ENCODE measurements at places on chromosomes 2 and 18.

- no peak for DNase-seq
These were observed 123.7 kb downstream of the TNS1 start for GRCh38 chr2:217878915-217879590.

DNA sequence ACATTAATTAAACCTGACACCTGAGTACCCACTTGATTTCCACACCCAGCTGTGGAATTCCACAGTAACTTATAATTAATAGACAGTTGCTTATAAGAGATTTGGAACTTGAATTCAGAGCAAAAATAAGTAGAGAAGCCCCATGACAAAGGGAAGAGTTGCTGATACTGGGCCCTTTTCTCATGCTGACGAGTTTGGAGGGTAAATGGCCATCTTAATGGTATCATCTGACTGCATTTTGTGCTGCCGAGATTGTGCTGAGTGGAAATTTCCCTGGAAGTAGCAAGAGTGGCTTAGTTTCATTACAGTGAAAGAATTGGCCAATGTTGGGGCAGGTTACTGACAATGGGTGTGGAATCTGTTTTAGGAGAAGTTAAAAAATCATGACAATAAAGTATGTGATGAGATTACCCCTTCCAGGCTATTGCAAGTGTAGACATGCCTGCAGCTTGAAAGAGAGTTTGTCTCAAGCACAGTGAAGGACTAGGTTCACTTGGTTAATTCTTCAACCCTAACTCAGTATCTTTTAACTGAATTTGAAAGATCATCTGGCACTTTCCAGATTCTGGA is 49.9 kb downstream of the VSNL1 start:
- DNase-seq = no peak

DNA sequence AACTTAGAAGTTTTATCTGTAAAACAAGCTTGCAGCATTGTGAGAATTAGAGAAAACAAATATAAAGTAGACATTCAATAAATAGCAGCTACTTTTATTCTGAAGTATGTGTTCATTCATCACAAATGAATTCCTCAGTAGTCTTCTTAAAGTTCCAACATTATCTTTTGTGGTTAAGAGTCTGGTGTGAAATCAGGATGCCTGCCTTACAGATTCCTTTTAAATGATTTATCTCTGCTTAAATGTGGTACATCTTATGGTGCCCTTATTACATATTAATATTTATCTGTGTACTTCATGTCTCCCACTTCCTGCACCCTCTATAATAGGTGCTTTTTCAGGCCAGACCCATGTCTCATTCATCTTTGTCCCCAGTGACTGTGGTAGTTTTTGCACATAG is 595.0 kb downstream of the STK39 start:
- no peak for DNase-seq

DNA sequence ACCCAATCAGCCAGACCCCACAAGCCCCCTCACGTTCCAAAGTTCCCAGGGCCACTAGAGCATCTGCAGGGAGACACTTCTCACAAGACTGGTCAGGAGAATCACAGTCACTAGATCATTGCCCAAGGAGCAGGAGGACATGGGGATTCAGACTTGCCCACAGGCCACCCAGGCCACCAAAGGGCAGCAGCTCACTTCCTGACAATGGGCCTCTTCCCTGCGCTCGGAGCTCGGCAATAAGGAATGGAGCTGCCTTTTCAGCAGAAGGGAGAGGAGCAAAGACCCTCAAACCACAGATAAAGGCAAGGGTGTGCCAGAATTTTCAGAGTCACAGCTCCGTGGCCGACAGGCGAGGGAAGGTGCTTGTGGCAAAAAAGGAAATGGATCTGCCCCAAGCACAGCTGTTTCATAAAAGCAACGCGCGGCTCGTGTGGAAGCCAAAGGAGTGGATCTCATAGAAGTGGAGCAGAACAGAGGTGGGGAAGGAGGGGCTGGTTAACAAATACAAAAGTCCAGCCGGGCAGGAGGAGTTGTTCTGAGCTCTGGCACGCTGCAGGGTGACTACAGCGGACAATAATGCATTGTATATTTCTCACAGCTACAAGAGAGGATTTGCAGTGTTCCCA is 72.1 kb downstream of the EDAR start:
- DNase-seq = no peak

DNA sequence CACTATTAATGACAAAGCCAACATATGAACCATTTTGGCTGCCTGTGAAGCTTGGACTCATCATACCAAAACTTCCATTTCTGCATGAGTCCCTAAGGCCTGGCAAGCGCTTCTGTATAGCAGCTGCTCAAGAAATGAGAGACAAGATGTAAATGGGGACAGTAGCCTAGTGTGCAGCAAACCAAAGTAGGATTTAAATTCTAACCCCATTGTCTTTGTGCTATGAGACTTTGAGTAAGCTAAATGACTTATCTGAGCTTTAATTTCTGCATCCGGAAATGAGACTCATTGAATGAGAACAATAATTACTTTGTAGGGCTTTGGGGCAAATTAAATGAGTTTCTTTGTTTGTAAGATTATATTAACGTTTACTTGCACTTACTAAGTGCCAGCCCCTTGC is 536.4 kb upstream of the CDH7 start:
- no peak for DNase-seq

DNA sequence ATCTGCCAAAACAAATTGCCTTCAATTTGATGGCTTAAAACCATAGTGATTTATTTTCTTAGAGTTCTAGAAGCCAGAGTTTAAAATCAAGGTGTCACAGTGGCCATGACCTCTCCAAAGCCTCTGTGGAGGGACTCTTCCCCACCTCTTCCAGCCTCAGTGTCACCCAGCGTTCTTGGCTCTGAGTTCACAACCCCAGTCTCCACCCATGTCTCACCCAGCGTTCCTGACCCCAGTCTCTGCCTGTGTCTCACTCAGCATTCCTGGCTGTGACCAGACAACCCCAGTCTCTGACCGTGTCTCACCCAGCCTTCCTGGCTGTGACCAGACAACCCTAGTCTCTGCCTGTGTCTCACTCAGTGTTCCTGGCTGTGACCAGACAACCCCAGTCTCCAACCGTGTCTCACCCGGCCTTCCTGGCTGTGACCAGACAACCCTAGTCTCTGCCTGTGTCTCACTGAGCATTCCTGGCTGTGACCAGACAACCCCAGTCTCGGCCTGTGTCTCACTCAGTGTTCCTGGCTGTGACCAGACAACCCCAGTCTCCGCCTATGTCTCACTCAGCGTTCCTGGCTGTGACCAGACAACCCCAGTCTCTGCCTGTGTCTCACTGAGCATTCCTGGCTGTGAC is 299.3 kb downstream of the GALR1 start:
- DNase-seq = no peak

DNA sequence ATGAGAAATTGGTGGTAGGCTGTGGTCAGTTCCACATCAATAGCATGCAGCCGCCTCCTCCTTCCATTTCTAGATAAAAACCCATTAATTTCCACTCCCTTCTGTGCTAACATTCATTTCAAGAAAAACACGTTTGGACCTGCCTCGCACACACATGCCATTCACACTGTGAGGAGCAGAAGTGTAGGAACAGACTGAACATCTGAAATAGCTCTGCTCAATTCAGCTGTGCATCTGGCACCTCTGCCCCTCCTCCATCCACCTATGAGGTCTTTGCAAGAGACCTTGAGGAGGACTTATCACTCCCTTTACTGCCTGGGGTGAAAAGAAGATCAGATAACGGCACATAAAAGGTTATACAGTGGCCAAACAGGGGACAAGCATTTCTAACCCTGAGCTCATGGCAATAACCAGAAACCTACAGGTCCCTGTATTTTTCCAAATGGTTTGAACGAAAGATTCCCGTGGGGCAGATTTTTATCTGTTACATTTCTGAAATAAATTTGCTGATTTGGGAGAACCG is 30.8 kb upstream of the LRP2 start:
- no peak for DNase-seq

- DNase-seq = peak; percentile 75
These were observed 797 bp downstream of the CTIF start for GRCh38 chr18:48539406-48540250.

DNA sequence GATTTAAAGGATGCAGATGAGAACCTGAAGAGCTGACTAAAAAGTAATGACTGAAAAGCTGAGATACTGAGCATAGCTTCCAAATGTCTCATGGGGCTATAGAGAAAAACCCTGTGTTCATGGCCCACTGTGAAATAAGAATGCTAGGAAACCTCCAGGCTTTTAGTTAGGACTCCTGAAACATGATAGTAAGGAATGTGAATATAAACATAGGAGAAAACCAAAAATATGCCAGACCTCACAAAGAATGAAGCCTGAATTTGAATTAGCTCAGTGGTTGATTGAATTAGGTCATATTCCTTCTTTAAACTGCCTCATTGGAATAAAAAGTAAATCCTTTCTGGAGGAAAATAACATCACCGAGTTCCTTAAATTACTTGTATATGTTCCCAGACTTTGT is 194.5 kb upstream of the NXPH2 start:
- DNase-seq = no peak

DNA sequence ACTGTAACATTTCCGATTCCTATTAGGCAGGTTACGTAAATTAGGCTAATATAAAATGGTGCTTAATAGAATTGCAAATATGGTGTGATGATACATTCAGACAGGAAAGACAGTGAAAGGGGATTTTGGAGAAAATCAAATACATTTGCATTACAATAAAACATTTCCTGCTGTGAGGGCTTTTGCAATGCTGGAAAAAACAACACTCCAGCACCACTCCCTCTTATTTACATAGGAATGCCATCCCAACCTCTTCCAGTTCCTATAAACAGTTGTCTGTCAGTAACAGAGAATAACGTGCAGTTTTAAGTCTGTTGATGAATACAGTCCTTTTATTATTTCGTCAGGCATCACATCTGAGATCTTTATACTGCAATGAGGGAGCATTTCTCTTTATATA is 298.8 kb upstream of the FANCL start:
- no peak for DNase-seq

- DNase-seq = no peak
These were observed 43.8 kb downstream of the CDH19 start for GRCh38 chr18:66560094-66560493.

- DNase-seq = no peak
These were observed 83.5 kb downstream of the ZNF804A start for GRCh38 chr2:184681642-184682321.

DNA sequence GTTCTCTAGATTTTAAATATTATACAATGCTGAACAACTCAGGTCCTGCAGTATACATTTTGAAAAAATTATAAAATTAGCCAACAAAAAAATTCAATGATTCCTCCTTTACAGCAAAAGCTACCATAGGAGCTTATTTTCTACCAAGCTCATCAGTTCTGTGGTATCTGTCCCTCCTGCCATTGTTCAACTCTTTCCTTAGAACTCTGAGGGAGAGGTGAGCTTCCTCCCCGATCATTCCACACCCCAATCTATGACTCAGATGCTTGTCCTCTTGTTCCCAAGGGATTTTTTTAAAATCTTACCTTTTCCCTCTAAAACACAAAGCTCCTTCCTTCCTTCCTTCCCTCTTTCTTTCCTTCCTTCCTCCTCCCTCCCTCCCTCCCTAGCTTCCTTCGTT is 13.5 kb downstream of the DPP4 start:
- DNase-seq = no peak

DNA sequence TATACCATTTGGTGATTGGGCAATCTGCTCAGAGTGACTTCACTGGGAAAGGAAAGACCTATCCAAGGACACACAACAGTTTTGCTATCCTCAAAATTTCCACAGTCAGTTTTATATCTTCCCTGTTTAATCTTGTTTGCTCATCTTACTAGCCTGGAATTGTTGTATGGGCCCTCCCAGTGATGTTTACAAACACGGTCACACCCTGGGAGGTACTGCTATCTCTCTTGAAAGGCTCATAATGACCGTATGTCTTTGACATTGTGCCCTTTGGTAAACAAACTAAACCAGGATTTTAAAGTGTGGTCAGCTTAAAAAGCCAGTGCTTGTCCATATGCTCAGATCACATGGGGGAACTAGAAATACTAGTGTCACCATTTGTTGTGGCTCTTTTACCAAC is 277.0 kb downstream of the CDH2 start:
- no peak for DNase-seq

- no peak for DNase-seq
These were observed 29.2 kb upstream of the HNRNPLL start for GRCh38 chr2:38631976-38632375.

- no peak for DNase-seq
These were observed 220.4 kb upstream of the PKDCC start for GRCh38 chr2:41827354-41827971.

DNA sequence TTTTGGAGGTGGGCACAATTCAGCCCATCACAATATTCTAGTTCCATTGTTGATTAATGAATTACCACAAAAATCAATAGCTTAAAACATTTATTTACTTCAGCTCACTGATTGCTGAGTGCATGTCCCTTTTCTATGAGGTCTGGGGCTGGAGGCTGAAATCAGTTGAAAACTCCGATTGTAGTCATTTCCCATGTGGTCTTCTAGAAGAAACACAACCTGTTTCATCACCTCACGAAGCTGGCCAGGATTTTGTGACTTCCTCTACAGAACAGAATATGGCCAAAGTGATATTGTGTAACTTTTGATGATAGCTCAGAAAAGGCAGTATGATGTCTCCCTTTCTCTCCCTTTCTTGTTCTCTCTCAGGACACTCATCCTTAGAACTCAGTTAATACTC is 44.1 kb upstream of the CYRIA start:
- DNase-seq = no peak

- no peak for DNase-seq
These were observed 277.5 kb upstream of the KLHL29 start for GRCh38 chr2:23107327-23107941.

DNA sequence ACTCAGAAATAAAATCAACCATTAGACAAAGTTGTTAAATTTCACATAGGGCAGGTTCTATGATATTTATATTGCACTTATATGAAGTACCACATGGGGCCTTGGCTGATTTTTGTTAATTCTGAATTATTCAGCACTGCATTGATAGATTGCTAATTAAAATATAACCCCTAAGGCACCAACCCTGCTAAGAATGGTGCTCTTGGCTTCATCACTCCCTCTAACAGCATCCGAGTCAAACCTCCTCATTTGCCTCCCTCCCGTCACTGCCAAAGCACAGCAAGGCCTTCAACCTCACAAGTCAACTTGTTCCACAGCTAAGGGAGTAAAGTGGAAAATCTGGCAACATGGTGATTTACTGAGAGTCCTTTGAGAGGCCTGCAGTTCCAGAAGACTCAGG is 27.0 kb downstream of the MYO5B start:
- DNase-seq = no peak

- DNase-seq = no peak
These were observed 874 bp upstream of the PIEZO2 start for GRCh38 chr18:11150271-11150615.

GRCh38 chr18:41974796-41975201 is 19.8 kb downstream of the PIK3C3 start:
- no peak for DNase-seq

- DNase-seq = no peak
These were observed 46.2 kb upstream of the FZD7 start for GRCh38 chr2:201987426-201987825.

DNA sequence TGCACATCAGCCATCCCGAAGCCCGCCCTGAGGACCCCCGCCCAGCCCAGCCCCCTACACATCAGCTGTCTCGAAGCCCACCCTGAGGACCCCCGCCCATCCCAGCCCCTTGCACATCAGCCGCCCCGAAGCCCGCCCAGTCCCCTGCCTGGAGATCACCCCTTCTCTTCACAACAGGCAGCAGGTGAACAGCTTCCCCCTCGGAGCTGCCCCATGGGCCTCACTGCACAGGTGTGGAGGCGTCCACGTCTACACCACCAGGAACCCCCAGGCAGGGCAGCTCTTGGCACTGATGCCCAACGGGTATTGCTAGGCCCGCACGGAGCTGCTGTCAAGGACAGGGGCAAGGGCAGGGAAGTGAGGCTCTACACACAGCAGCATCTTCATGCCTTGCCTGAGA is 137.6 kb downstream of the HDAC4 start:
- DNase-seq = no peak

- no peak for DNase-seq
These were observed 26.9 kb downstream of the SGPP2 start for GRCh38 chr2:222451224-222451674.
